HL-60 (cell line): ENCODE measurements at places on chromosomes 7 and 10.

GRCh38 chr7:30285536-30286284 lies 1.3 kb downstream of the ZNRF2 start:
- peak; percentile 52 for DNase-seq

DNA sequence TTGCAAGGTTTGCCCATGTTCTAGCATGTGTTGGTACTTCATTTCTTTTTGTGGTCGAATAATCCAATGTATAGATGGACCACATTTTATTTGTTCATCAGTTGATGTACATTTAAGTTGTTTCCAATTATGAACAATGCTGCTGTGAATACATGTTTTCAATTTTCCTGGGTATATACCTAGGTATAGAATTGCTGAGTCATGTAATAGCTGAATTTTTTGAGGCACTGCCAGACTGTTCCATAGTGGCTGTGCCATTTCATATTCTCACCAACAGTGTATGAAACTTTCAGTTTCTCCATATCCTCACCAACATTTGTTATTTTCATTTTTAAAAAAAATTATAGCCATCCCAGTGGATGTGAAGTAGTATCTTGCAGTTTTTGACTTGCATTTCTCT lies 90.5 kb downstream of the EZH2 start:
- DNase-seq: no peak

DNA sequence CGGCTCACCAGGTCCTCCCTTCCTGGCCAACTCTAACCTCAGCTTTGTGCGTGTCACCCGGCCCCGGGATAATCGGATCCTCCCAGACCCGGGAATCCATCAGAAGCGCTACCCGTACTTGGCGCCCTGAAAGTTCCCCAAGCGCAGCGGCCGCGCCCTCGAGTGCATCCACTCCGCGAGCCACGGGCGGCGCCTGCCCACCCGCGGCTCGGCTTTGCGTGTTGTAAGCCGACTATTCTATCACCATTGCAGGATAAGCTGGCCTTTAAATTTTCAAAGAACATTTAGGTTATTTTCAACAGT lies 35.7 kb upstream of the EBLN1 start:
- no peak for DNase-seq

DNA sequence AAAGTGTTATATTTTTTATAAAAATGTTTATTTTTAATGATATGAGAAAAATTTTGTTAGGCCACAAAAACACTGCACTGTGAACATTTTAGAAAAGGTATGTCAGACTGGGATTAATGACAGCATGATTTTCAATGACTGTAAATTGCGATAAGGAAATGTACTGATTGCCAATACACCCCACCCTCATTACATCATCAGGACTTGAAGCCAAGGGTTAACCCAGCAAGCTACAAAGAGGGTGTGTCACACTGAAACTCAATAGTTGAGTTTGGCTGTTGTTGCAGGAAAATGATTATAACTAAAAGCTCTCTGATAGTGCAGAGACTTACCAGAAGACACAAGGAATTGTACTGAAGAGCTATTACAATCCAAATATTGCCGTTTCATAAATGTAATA lies 64.8 kb upstream of the CAPZA2 start:
- no peak for DNase-seq

- DNase-seq: no peak
Measured at GRCh38 chr7:34758111-34758601, 100.1 kb downstream of the NPSR1 start.

GRCh38 chr7:119935418-119936025 lies 337.5 kb upstream of the KCND2 start:
- no peak for DNase-seq

DNA sequence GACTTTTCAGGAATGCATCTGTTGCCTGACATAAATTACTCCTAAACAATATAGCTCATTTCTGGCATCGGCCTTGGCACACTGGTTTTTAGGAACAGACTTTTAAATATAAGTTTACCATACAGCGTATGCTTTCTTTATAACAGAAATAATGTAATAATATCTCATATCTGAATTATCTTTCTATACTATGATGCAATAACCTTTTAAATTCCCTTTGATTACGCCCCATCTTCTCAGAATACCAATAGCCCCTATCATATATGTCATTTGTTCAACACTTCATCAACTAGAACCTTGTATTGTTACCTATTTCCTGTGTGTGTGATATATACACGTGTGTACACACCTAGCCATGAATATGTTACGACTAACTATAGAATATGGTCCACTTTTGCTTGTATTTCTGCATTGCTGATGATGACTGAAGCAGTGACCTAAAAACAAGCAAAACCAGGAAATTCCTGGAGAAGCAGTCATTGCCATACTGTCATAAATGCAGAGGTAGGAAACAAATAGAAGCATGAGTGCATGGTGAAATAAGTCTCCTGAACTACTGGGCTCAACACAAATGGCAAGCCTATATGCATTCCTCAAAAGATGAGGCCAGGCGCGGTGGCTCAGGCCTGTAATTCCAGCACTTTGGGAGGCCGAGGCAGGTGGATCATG lies 618.4 kb upstream of the NRP1 start:
- DNase-seq: no peak

DNA sequence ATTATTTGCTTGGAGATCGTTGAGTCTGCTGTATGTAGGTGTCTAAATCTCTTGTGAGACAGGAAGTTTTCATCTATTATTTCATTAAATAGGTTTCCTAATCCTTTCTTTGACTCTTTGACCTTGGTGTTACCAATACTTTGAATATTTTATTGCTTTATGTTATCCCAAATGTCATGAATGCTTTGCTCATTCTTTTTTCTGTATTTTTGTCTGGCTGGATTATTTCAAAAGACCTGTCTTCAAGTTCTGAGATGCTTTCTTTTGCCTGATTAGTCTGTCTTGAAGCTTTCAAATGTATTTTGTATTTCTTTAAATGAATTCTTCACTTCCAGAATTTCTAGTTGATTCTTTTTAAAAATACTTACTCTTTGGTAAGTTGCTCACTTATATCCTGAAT lies 27.3 kb downstream of the UBE3C start:
- DNase-seq: no peak

DNA sequence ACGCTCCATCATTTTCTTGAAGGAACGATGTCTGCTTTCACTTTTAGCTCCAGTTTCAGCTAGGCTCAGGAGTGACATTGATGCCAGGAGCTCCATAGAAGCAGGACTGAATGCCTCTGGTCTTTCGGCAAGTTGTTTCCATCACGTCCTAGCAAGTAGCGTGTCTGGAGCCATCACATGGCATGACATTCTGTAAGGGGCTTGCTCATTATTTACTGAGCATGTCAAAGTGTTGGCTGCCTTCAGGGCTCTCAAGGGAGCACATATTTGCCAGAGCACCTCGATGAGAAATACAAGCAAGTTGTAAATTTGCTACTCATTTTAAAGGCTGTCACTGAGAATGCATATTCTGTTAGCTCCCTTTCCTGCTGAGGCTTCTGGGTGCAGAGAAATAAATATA lies 131.0 kb upstream of the ITGB1 start:
- no peak for DNase-seq

- DNase-seq: no peak
Measured at GRCh38 chr7:134618756-134619530, 27.7 kb upstream of the BPGM start.

DNA sequence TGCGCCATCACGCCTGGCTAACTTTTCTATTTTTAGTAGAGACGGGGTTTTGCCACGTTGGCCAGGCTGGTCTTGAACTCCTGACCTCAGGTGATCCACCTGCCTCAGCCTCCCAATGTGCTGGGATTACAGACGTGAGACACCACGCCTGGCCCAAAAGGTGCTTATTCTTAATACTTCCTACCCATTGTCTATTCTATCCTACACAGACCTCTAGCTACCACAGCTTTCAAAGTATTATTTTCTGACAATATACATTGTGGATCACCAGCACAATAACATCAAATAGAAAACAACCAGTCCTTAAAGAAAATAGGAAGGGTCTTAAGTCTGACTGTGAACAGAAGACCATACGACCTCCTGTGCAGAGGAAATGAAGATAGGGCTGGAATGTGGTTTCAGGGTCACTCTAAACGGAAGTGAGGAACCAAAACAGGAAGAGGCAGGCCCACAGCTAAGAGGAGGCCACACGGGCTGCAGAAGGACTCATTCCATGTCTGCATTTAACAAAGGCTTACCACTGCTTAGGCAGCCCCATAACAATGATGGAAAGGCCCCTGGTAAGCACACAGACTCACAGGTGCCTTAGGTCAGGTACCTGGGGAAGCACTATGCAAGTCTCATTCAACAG lies 115.2 kb downstream of the ZFAND4 start:
- DNase-seq: peak; percentile 78

GRCh38 chr7:148590471-148590870 lies at the start of gene C7orf33:
TSS of gene C7orf33 (plus strand) at chr7:148590766. CDS start at chr7:148590926, 160 bp downstream.
- no peak for DNase-seq

GRCh38 chr7:121116396-121116795 lies 127.9 kb downstream of the CPED1 start:
- DNase-seq: no peak

DNA sequence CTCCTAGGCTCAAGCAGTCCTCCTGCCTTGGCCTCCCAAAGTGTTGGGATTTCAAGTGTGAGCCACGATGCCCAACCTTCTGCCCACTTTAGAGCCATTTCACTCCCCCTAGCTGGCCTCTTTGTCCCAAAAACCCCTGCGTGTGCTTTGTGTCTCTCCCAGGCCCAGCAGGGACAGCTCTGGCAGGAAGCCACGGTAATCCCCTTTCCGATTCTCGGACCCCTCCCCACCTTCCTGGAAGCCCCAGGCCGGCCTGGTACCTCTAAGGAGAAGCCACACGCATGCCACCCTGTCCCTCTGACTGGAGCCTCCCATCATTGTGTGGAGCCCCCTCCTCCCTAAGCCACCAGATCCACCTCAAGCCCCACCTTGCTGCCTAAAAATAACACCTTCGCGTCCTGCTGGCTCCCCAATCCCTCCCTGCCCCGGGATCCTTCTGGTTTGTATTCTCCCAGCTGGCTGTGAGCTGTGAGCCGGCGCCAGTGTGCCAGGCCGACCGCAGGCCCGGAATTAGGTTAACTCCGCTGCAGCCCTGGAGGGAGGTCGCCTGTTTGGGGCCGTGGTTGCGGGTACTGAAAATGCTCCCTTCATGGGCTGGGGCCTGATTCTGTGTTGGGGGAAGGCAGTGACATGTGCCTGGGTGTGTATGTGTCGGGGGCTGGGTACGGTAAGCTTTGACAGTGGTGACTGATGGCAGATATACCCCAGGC lies 16.4 kb upstream of the SRRM3 start:
- DNase-seq: no peak

GRCh38 chr10:63553031-63553430 lies 31.8 kb downstream of the REEP3 start:
- no peak for DNase-seq

DNA sequence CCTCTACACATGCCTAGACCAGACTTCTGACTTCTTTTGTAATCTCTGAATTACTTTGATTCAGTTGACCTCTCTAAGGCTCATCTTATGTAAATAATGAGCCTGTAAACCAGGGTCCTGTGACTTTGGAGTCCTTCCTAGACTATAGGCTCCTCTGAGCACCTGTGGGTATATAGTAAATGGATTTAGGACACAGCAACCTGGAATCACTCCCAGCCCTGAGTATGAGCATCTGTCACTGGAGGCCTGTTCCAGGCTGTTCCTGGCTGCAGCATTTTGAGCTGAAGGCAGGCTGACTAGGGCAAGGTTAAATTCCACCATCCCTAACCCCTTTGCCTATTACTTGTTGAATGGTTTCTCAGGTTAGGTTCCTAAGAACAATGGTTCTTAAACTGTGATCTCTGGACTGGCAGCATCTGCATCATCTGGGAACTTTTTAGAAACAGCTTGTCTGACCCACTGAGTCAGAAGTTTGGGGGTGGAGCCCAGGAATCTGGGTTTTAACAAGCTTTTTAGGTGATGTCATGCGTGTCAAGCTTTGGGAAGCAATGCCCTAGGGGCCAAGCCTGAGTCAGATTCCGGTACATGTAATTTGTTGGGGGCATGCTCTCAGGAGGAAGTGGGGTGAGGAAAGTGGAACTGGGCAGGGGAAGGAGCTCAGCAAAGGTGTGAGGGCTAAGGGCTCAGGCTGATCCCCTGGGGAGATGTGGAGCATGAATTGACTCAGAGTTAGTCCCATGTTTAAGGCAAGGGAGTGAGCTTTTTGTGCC lies 28.2 kb downstream of the MINDY4 start:
- DNase-seq: no peak

DNA sequence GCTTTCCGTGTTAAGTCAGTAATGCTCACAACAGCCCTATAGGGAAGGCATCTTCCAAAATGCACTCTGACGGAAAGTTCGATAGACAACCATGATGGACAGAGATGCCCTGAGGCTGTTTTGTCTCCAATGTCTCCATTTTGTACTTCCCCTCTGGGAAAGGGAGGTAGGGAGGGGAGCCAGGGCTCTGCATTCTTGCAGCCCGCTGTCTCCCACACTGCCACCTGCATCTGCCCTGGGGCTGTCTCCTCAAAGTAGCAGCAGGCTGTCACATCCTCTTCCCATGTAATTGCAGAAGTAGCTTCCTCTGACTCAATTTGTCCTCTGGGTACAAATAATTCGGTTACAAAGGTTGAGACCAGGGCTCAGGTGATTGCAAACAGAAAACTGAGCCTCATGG lies 131.4 kb downstream of the GPAM start:
- DNase-seq: no peak

DNA sequence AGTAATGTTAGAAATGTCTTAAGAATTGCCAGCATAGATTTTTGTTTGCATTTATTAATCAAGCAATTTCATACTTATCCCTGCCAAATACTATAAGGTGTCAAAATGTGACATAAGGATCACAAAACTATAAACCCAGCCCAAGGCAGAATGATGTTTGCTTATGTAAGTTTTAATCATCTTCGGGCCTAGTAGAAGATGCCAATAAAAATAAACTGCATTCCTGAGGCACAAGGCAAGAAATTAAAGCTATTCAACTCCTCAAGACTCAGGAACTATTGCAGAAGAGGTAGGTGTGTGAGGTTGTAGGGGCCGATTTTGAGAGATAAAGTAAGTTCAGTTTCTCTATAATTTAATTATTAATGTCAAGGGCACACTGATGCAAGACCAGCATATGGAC lies 189.4 kb upstream of the AHR start:
- no peak for DNase-seq

GRCh38 chr10:95363303-95363912 lies 72.6 kb upstream of the PDLIM1 start:
- DNase-seq: peak; percentile 49

DNA sequence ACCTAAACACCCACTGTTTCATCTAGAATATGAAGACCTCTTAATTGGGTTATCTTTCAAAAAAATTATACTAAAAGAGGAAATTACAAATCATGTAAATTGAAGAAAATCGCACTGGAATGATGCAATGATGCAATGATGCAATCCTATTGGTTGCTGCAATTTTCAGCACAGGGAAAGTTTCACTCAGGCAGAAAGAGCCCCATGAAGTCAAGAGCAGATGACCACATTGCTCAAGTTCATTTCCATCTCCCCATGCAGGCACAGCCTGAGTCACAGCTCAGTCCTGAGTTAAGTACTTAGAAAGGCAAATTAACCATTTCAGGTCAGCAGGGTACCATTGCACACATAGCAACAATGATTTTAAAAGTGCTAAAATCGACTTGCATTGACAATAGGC lies 180.3 kb upstream of the MYO3A start:
- DNase-seq: peak; percentile 71
